Prostate gland (tissue), 2 donors: ENCODE measurements at places on chromosomes 13 and 19. TPM values are rescaled to one million over a fixed set of nuclear protein-coding genes. Genes with fewer than 3 reads are reported as not detected.

The GARIN5B gene
- not detected for total RNA-seq

The SELENOV gene
- total RNA-seq = not detected

The ALKBH7 gene
- total RNA-seq = 101 TPM

The ZSCAN5C gene
- not detected for total RNA-seq

The TYROBP gene
- 60.7 TPM for total RNA-seq

The KIR3DL1 gene
- total RNA-seq = not detected

The CEBPA gene
- 25.2 TPM for total RNA-seq

The MCF2L gene
- 47.6 TPM for total RNA-seq

The ICAM4 gene
- total RNA-seq = 1.0 TPM
